ENCODE measurements at places on chromosomes 4 and X.

- no peak for DNase-seq
These were observed 100.8 kb upstream of the LANCL3 start for GRCh38 chrX:37470711-37471110.

DNA sequence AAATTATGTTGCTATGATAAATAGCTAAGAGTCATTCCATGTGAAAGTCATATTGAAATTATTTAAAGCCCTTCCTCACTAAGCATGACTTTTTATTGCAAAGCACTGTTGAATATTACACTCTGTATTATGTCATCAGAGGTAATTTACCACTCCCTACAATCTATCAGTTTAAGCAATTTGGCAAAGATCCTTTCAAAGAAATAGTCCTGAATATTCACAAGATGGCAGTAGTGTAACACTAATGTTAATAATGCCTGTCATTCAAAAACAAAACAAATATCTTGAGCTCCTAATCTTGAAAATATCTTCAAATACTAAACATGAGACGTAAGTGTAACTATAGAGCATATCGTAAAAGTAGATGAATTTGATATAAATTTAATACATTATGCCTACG, 208.6 kb upstream of the TECRL start:
- no peak for DNase-seq

DNA sequence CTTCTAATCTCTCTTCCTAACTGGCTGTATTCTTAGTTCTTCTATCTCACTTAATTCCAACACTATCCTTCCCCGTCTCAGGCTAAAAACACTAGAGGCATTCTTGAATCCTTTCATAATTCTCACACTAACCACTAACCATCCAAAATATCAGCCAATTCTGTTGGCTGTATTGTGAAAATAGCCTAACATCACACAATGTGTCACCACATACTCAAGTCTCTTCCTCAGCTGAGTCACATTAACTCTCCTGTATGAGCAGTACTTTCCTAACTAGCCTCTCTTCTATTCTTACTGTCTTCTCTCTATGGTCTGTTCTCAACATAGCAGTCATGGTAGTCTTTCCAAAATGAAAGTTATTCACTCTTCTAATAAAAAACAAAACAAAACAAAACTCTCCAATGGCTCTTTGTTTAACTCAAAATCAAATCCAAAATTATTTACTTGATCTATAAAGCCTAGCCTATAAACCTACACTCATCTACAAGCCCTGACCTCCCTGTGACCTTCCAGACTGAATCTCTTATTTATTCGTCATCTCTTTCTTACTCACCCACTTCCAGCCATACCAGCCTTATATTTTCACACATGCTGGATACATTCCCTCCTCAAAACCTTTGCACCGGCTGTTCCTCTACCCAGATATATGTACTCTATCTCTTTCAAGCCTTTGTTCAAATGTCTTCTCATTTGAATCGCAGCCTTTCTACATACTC, 445.9 kb downstream of the TLL1 start:
- no peak for DNase-seq

- peak; percentile 4 for DNase-seq
These were observed 29.0 kb downstream of the PDHA1 start for GRCh38 chrX:19372547-19373331.

DNA sequence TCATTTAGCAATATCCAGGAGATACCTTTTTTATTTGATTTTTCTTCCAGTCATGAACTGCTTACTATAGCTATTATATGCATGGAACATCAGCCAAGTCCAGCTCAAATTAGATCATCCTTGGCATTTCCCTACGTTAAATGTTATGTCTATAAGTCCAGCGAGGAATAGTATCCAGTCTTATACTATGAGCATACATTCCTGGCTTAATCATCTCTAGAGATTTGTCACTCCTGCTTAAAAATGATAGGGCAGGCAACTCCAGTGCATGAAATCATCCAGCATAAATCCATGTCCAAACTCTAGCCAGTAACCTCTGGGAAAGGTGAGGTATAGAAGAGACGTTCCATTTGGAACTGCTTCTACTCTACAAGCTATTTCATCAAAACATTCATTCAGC, 126.7 kb upstream of the VCX2 start:
- no peak for DNase-seq

DNA sequence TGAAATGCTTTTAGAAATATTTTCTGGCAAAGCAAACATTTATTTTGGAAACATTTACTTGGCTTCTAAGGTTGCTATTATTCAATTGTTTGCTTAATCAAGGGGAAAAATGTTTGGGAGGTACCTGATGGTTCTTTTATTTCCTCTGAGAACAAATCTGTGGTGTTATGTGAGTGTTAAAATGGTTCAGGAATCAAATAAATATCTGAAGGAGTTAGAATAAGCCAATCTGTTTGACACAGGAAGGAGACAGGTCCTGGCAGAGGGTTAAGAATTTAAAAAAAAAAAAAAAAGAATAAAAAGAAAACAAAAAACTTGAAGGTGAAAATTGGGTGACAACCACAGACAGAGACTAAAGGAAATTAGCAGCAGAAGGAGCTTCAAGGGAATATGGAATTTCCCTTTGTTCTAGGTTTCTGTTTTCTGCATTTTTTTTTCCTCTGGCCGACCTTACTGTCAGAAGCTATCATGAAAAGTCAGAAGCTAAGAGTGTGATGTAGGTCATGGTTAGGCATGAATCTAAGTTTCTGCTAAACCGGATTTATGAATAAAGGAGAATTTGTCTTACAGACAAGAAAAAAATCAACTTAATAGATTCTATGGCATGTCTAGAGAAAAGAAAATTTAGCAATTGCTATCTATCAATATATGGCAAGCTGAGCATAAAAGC, 78.6 kb upstream of the PNPLA4 start:
- no peak for DNase-seq

DNA sequence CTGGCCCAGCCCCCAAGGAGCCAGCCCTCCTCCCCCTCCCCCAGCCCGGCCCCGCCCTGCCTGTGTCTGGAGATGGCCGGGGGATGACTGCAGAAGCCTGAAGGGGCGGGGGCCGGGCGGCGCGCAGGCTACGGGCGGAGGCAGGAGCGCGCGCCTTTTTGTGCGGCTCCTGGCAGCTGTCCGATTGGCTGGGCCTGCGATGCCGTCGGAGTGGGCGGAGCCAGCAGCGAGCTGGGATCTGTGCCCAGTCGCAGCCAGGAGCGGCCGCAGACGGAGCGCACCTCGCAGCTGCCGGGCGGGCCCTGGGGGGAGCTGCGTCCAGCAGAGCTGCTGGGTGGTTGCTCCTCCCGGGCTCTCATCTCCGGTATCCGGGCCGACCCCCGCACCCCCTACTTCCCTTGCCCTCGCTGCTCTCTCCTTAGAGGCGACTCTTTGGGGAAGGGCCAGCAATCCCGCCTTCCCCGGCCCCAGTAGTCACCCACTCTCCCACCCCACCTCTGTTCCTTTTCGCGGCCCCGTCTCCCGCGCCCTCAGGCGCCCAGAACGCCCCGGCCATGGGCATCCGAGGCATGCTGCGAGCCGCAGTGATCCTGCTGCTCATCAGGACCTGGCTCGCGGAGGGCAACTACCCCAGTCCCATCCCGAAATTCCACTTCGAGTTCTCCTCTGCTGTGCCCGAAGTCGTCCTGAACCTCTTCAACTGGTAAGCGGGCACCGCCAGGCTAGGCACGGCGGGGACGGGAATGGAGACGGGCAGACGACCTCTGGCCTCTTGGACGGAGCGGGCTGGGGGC, at the start of gene GABRQ:
TSS of gene GABRQ (plus strand) at position 247 of the 794 bp plus-strand sequence. CDS start at position 555, 308 bp downstream.
- peak; percentile 69 for DNase-seq

- DNase-seq = no peak
These were observed 4.2 kb downstream of the PGM2 start for GRCh38 chr4:37830640-37831039.

GRCh38 chr4:110198049-110198434, 373 bp downstream of the ELOVL6 start:
- DNase-seq = peak; percentile 31

DNA sequence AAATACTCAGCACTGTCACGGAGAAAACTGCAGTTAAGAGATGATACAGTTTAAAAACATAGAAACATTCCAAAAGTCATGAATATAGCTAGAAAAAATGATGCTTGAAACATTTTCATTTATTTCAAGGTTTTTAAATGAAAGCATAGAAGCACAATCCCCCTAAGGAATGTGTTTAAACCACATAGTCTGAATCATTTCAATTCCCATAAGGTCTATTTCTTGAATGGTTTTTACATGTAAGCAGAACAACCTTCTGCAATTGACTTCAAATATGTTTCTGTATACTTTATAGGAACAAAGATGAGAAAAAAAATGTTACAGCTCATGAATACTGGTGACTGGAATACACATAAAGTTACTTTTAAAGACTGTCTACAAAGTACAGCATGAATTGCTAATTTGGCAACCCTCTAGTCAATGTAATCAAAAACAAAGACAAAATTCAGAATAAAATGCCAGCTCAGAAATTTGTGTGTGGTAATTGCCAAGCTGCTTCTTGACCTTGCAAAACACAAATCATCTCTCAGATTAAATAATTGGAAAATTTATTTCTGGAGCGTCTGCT, 886.4 kb upstream of the ADGRL3 start:
- DNase-seq = no peak

- no peak for DNase-seq
These were observed 62.0 kb upstream of the MAP3K15 start for GRCh38 chrX:19577181-19577810.

DNA sequence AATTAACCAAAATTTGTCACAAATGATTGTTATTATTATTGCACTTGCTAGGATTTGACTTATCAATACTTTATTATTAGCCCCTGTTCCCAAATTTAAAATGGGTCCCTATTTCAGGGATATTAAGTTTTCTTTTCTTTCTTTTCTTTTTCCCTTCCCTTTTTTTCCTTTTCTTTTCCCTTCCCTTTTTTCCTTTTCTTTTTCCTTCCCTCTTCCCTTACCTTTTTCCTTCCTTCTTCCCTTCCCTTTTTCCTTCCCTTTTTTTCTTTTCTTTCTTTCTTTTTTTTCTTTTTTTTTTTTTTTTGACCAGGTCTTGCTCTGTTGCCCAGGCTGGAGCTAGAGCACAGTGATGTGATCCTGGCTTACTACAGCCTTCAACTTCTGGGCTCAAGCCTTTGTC, 33.8 kb downstream of the WWC2 start:
- DNase-seq = no peak

GRCh38 chrX:143837010-143837843, 46.6 kb upstream of the UBE2NL start:
- DNase-seq = no peak

DNA sequence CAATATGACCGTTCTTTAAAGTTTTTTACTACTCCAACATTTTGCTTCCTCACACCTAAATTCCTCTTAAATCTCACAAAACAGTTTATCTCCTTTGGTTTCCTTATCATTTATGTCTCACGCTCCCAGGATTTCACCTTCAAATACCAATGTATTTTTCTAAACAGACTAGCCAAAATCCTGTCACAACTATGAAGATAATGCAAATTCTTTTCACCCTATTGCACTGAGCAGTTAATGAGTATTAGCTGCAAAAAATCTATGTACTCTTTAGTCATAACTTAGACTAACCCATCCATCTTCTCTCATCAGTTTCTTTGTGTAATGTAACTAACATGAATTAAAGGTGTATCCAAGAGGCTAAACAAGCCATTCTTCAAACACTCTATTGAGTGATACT, 151.3 kb downstream of the COMMD8 start:
- DNase-seq = no peak

DNA sequence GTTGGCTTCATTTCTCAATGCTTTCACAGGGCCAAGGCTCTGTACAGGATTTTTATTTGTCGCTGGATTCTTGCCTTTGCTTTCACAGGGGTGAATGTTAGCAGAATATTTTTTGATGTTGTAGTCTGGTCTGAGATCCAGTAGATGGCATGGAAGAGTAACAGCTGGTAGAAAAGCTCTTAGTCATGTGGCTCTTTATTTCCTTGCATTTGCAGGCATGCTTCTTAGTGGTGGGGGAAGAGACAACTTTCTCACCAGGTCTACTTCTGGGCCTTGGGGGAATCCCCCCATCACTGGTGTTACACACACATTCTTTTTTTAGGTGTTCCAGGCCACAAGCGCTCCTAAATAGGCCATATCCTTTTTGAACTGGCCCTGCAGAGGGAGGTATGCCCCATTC, 58.2 kb upstream of the DKK2 start:
- DNase-seq = no peak

DNA sequence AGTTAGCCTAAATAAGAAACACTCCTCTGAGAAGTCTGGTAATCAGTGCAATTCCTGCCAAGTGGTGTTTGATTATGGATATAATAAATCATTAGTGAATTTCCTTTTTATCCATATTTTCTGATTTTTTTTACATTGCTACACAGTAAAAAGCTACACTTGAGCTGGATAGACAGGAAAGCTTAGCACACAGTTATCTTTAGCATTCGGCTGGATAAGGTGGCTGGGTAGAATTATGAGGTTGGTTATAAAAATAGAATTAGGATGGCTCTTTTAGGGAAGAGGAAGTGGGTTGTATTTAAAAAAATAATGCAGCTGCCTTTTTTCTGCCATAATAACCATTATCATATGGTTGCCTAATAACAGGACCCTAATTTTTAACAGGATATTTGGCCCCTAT, 460.6 kb downstream of the NAF1 start:
- no peak for DNase-seq

GRCh38 chrX:12405306-12405705, 267.0 kb downstream of the FRMPD4 start:
- DNase-seq = no peak

GRCh38 chr4:124343661-124344171, 368.8 kb downstream of the ANKRD50 start:
- DNase-seq = no peak

- DNase-seq = no peak
These were observed 980.7 kb upstream of the GRIA3 start for GRCh38 chrX:122203399-122203798.

DNA sequence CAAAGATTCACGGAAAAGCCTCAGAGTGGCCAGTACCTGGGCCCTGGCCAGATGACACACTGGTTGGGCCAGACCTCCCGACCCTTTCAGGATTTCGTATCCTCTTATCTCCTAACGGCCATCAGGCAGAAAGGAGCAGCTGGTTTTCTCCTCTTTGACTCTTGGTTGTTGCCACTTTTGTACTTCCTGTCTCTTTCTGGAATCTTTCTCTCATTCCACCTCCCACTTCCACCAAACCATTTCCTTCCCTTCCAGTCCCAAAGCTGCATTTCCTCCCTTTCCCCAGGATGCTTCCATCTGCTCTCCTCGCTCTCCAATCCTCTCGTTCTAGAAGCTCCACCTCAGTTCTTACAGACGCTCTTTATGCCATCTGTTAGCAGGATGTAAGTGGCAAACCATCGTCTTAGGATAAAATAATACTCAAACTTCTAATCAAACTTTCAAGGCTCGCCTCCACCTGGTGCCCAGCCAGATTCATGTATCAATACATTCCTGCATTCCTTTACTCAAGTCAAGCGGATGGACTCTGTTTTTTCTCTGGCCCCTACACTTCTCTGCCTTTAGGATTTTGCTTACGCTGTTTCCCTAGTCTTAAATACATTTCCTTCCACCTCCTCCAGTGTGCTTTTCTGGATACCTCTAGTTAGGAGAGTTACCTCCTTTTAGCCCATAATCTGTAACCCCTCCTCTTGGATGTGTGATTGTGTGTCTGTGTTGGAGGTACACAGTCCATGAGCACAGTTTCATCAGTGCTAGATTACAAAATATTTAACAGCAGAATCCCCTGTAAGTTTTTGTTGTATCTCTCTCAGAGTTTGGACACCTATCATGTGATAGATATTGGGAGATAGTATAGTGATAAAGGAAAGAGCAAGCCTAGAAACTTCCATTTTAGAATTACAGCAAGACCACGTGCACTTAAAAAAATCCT, 70.4 kb downstream of the LDB2 start:
- peak; percentile 22 for DNase-seq

GRCh38 chrX:136906921-136907510, 26.5 kb upstream of the RBMX start:
- DNase-seq = no peak
